Stimulated activated CD8-positive, alpha-beta memory T cell treated with anti-CD3 and anti-CD28 coated beads, Interleukin-7, amount 100 ng/mL, for 4 hours (primary cell): ENCODE measurements at places on chromosomes 7 and 10.

- DNase-seq = no peak
Measured at GRCh38 chr10:32960022-32960421, 2.0 kb upstream of the ITGB1 start.

DNA sequence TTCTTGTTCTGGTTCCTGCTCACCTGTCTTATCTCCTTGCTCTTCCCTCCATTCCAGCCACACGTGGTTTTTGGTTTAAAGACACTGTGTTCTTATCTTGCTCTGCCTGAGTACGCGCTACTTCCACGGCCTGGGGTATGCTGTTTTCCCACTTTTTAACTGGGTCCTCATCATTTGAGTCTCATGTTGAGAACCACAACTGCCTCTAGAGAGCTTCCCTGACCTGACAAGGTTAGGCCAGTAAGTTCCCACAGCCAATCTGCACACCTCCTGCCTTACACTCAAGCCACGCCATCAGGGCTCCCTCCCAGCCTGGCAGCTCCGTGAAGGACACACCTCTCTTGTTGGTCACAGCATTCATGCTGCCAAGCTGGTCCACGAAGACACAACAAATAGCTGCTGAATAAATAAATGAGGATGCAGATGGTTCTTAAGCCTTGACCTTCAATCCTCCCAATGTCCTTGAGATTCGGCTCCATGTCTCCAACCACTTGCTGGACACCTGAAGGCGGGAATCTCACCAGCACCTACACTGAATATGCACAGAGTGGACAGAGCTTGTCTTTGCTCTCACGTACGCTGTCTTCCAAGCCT, 201.7 kb upstream of the KLF14 start:
- DNase-seq = no peak

- no peak for DNase-seq
Measured at GRCh38 chr10:6840201-6840691, 260.2 kb upstream of the PRKCQ start.

- DNase-seq = no peak
Measured at GRCh38 chr7:95396136-95397032, at the start of gene PON3. TSS of gene PON3 (minus strand) at chr7:95396375. CDS start at chr7:95396350, 25 bp downstream.

GRCh38 chr10:17062493-17062892, 67.1 kb downstream of the CUBN start:
- DNase-seq = no peak

GRCh38 chr7:112990624-112991023, 96.0 kb downstream of the GPR85 start:
- no peak for DNase-seq

- DNase-seq = peak; percentile 23
Measured at GRCh38 chr7:151408839-151409666, 785 bp downstream of the WDR86 start.

DNA sequence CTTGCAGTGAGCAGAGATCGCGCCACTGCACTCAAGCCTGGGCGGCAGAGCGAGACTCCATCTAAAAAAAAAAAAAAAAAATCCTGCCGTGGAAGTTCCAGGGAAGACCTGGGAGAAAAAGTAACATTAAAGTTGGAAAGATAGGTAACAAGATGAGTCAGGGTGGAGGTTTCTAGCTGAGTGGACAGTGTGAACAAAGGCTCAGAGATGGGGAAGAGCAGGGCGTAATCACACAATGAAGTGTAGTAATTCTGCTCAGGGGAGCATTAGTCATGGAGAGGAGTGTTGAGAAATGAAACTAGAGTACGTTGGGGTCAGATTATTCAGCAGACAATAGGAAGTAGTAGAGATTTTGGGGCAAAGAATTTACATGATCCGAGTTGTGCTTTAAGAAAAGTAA, 21.6 kb upstream of the WASL start:
- no peak for DNase-seq

DNA sequence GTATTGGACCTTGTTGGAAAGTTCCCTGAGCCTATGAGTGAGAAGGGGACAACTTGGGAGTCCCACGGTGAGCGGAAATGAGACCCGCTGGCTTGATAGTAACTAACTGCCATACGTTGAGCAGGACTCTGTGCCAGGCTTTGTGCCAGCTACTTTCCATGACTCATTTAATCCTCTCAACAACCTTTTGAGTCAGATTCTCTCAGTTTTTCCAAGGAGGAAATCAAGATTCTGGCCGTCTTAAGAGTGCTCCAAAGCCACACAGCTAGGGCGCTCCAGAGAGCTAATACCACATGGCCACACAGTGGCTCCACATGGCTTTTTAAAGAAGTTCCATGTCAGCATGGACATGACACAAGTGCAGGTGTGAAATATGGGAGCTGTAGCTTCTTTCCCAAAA, 55.7 kb downstream of the NOD1 start:
- no peak for DNase-seq

DNA sequence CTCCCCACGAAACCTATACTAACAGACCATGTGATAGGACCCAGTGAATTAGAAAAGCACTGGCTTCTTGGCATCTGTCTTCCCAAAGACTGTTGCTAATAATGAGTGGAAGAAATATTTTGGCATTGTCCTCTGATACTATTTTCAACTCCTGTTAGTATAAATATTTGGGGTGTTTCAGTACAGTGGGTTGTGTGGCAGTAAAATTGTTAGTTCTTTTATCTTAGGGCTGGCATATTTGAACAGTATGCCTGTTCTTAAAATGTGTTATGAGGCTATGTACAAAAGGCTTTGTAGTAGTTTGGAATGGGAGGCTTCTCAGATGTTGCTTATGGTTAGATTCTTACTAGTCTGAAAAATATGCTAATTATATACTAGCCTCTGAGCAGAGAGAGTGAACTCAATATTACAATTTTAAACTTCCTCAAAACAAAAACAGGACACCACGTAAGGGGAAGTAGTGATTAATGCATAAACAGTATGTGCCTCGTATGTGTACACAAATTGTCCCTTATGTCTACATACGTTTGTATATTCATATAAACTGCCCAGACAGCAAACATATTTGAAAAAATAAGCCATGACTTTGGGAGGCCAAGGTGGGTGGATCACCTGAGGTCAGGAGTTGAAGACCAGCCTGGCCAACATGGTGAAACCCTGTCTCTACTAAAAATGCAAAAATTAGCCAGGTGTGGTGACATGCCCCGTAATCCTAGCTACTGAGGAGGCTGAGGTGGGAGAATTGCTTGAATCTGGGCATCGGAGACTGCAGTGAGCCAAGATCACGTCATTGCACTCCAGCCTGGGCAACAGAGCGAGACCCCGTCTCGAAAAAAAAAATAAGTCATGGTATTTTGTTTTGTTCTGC, 115.4 kb downstream of the ARID5B start:
- no peak for DNase-seq

DNA sequence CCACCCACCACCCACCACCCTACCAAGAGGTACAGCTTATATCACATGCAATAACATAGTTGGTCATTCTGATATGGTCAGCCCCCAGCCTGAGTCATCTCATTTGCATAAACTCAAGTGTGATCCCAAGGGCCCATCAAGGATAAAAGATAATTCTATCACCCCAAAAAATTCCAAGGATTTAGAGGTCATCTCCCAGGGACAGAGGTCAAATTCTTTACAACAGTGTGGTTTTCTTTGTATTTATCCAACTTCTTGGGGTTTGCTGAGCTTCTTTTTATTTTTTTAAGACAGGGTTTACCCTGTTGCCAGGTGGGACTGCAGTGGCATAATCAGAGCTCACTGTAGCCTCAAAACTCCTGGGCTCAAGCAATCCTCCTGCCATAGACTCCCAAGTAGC, 9.4 kb upstream of the GTPBP10 start:
- DNase-seq = no peak

DNA sequence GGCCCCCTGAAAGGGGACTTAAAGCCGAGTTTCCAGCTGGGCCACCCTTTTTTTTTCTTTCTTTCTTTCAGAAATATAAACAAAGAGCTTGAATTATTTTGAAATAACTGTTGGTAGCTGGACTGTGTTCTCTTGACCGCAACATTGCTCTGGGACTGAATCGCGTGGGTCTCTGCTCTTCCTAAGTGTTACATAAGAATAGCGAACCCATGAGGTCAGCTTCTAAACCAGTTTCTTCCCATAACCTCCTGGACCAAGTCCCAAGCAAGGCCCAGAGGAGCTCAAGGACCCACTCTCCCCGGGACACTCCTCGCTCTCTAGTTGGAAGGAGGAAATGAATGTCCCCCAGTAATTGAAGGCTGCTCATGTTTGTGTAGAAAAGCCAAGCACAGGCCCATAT, 91.1 kb downstream of the CXCL12 start:
- no peak for DNase-seq

GRCh38 chr10:128469515-128469914, 343.3 kb upstream of the MKI67 start:
- no peak for DNase-seq

- no peak for DNase-seq
Measured at GRCh38 chr7:99794585-99795502, 10.9 kb upstream of the CYP3A4 start.

DNA sequence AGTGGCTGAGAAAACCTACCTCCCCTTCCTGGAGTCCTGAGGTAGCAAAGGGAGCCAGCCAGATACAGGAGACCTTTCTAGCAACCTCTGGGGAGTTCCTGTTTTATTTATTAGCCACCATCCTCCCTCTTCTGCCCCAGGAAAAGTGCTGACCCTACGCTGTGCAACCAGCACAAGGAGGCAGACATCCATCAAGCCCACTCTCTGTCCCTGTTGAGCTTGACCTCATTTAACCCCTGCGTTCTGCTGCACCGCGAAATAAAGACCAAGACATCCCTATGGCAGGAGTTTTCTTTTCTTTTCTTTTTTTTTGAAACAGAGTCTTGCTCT, 25.3 kb upstream of the ANKRD2 start:
- no peak for DNase-seq
